ENCODE measurements at places on chromosomes 13 and 19.

DNA sequence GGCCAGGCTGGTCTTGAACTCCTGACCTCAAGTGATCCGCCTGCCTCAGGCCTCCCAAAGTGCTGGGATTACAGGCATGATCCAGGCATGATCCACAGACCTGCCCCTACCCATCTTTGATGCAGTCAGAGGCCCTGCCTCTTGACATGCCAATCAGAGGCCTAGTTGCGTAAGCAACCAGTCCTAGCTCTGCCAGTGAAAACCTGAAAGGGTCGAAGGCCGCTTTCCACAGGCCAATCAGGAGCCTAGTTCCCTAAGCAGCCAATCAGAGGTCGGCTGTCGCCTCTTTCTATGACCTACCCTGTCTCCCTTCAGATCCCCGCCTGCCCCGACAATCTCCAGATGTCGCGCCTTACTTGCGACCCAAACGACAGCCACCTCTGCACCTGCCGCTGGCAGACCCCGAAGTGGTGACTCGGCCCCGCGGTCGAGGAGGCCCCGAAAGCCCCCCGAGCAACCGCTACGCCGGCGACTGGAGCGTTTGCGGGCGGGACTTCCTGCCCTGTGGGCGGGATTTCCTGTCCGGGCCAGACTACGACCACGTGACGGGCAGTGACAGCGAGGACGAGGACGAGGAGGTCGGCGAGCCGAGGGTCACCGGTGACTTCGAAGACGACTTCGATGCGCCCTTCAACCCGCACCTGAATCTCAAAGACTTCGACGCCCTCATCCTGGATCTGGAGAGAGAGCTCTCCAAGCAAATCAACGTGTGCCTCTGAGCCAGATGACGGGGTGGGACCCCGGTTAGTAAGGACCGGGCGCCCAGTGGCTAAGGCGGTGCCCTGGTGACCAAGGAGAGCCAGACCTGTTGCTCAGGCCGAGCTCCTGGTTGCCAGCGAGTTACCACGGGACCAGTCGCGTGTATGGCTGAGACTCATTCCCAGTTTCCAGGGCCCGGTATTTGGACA is 6.3 kb downstream of the SYDE1 start:
- no peak for DNase-seq

GRCh38 chr13:36420437-36420891 is 11.8 kb upstream of the CCNA1 start:
- DNase-seq: peak; percentile 39

DNA sequence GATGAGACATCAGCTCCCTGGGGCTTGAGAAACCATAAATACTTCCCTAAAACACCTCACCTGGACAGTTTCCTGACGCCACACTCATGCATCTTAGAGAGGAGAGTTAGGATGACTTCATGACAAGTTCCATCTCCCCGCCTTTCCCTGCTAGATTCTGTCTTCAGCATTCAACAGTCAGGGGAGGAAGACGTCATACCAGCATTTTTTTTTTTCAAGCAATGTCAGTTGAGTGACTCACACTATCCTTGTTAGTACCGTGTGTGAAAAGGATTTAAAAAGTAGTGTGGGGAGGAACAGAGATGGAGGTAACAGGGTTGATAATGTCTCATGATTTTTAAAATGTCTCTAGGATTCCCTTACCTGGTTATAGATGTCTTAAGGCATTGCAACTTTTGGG is at the start of gene OR7D2:
OR7D2 (plus strand) TSS at position 79 of the 400 bp plus-strand sequence. CDS start 6,803 bp downstream, outside the sequence.
- no peak for DNase-seq

- DNase-seq: no peak
These were observed 198.8 kb downstream of the GPC6 start for GRCh38 chr13:93425411-93425810.

DNA sequence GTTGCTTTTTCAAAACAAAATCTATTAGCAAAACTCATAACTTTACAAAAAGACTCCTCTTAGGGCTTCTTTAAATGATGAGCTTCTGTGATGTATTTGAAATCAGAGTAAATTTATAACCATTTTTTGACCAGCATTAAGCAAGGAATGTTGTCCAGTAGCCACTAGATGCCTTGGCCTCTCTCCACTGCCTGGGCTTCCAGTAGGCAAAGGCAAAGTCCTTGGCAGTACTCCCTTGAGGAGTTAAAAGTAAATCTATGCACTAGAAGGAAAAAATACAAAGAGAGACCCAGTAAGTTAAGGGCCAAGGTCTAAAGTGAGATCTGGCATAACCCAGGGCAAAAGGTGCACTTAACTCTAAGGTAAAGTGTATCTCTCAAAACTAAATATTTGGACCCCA is 9.5 kb downstream of the SERPINE3 start:
- DNase-seq: no peak

- DNase-seq: no peak
These were observed 33.6 kb downstream of the ZNF701 start for GRCh38 chr19:52603558-52604207.

DNA sequence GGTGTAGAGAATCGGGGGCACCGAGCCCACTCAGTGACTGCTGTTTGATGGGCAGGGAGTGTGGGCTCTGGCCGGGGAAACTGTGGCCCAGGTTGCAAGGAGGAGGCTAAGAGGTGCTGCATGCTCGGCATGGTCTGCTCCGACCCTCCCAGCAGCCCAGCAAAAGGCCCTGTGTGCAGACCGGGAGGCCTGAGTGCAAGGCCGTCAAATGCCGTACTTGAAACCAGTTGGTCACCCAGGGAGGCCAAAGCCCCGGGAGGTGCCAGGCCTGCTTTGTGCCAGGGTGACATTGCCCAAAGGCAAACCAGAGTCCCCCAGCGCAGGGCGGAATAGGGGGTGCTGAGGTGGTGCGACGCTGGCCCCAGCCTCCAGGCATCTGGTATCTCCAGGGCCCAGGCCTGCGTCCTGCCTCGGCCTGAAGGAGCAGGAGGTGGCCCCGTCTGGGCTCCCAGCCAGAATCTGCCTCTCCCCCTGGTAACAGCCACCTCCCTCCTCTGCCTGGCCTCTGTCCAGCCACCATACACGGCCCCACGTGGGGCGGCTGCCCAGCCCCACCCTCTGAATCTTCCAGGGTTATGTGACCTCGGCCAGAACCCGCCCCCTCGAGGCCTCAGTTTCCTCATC is 4.0 kb downstream of the PIK3R2 start:
- no peak for DNase-seq

DNA sequence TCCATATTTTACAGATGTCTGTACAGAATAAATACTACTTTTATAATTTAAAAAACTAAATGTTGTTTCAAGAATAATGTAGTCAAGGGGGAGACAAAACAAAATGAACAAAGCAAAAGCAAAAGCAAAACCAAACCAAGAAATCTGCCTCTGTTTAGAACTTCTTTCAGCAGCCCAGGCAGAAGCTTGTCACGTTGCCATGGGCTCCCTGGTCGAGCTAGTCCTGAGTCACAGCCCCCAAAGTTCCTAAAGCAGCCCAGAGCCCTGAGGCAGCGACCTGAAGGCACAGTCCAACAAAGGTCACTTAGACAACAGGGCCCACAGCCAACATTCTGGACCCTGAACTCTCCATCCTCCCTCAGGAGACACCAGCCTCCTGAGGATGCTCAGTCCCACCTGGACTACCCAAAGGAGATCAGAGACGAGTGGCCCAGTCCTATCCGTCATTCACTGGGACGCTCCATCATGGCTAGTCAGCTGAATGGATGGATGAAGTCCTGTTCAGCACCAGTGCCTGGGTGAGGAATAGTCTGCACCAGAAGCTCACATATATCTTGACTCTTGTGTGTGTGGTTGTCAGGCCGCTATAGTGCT is 41.7 kb downstream of the SIAH3 start:
- DNase-seq: no peak

- DNase-seq: no peak
These were observed 53.1 kb downstream of the ARHGAP35 start for GRCh38 chr19:46913852-46914430.

DNA sequence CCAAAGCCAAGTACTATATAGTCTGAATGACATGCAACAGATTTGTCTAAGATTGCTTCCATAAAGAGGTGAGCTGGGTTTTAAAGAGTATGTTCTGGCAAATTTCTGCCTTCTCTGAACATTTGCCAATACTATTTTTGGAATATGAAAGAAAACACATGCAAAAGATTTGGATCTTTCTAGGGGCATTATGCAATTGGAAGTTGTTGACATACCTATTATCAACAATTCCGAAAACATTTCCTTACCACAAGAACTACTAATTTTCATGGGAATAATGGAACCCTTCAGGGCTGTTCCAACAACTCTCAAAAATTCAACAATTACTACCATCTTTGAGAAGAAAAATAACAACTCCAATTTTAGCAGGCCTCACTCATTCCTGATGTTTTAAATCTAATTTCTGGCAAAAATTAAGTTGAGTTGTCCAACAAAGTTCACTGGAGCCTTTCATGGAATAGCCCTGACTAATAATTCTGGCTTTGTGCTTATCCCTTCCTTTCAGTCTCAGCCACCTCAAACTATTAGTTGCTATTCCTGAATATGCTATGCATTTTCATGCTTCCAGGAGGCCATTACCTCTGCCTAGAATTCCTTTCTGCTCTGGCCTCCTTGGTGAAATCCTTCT is 250.0 kb downstream of the RGCC start:
- no peak for DNase-seq

DNA sequence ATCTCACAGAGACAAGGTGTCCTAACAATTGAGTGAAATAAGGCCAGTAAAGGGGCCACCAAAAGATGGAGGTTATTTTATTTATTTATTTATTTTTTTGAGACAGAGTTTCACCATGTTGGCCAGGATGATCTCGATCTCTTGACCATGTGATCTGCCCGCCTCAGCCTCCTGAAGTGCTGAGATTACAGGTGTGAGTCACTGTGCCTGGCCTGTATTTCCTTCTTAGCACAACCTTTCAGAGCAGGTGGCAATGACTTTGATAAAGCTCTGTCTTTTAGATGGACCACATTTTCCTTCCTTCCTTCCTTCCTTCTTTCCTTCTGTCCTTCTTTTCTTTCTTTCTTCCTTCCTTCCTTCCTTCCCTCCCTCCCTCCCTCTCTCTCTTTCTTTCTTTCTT is 11.0 kb upstream of the DOCK6 start:
- no peak for DNase-seq

GRCh38 chr13:42612021-42612765 is 38.2 kb downstream of the TNFSF11 start:
- no peak for DNase-seq

DNA sequence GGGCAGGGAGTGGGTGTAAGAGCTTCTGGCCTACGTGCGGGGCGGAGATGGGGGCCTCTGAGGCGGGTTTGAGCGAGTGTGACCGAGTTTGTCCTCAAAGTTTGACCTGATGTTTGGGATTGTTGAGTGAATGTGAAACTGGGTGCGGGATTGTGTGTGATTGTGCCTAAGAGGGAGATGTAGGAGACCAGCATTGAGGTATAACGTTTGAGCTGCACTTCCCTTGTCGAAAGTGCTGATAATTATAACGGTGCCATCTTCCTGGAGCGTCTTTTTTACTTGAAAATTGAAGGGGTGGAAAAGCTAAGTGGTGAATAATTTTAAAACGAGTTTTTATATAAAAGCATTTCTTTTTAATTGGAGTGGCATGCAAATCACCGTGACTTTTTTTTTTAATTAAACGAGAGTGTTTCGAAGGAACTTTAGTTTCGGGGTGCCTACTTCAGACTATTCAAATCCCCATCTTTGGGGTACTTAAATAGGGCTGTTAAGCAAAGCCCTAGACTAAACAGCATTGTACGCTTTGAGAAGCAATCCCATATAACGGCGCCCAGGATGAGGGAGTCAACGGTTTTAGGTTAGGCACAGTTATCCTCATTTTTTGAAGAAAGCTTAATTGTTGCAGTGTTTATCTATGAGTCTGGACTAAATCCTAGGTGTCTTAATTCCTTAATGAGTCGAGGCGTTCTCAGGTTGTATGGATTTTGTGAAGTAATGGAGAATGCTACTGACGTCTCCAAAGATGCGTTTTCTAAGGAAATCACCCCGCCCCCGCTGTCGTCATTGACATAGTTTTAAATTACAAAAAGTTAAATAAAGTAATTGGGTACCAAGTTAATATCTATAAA is 594 bp downstream of the ZNF146 start:
- no peak for DNase-seq

DNA sequence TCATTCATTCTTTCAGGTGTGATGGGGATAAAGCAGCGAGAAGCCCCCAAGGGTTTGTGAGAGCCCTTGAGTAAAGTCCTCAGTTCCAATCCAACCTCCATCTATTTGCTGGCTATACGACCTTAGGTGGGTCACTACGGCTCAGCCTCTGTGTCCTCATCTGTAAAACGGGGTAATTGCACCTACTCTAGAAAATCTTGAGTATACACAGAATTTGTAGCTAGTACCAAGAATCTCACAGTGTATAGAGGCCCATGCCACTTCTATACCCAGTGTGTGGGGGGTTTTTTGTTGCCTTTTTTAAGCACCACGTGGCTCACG is 406 bp upstream of the DNMT1 start:
- DNase-seq: no peak

DNA sequence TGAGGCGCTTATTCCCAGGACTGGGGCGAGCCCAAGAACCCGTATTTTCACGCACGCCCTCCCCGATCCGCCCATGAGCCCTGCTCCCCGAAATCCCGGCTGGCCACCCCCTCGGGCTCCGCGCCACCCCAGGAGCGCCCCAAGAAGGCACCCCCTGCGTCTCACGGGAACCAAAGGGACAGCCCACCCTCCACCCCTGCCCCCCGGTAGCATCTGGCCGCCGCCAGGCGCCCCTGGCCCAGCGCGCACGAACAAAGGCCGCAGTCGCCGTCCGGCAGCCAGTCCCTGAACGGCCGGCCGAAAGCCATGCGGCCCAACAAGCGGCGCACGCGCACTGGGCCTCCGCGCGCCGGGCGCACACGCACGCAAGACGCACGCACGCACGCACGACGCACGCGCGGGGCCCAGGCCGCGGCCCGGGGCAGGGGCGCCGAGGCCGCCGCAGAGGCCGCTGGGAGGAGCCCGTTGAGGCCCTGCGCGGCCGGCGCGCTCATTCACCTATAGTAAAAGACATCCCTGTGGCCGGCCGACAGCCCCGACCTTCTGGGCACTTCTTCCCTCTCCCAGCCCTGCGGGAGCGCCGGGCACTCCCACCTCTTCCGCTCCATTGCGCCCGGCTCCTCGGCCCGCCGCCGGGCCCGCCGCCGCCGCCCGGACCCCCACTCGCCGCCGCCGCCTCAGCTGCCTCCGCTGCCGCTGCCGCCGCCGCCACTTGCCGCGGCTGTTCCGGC is 476 bp downstream of the MBD3 start:
- DNase-seq: peak; percentile 72

GRCh38 chr19:39053276-39054090 is 21.1 kb upstream of the FBXO27 start:
- DNase-seq: no peak

DNA sequence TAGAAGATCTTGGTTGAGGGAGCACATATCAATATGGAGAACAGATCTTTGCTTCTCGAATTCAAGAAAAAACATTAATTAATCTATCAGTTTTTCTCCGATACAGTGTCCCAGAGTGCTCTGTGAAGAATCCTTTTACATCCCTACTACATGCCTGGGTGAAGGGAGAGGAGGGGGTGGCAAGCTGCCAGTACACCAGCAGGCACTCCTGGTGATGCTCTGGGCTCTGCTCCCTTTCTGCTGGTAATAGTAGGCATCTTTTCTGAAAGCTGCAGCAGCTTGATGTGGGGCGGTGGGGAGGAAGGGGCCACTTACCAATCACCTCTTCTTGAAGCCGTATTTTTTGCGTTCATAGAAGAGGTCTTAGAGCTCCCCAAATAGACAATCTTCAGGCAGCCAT is 30.7 kb downstream of the PBX4 start:
- no peak for DNase-seq

GRCh38 chr19:48913114-48913889 is 13.2 kb downstream of the NUCB1 start:
- DNase-seq: no peak

- DNase-seq: no peak
These were observed 209.1 kb downstream of the OLFM4 start for GRCh38 chr13:53237696-53238095.

- no peak for DNase-seq
These were observed 25.1 kb downstream of the VAV1 start for GRCh38 chr19:6797646-6798045.
